ENCODE measurements at places on chromosomes 1 and 21. TPM values are rescaled to one million over a fixed set of nuclear protein-coding genes. Genes with fewer than 3 reads are reported as not detected.
A peak's percentile ranks its signal among the peaks of the same experiment; 100 is the strongest.

DNA sequence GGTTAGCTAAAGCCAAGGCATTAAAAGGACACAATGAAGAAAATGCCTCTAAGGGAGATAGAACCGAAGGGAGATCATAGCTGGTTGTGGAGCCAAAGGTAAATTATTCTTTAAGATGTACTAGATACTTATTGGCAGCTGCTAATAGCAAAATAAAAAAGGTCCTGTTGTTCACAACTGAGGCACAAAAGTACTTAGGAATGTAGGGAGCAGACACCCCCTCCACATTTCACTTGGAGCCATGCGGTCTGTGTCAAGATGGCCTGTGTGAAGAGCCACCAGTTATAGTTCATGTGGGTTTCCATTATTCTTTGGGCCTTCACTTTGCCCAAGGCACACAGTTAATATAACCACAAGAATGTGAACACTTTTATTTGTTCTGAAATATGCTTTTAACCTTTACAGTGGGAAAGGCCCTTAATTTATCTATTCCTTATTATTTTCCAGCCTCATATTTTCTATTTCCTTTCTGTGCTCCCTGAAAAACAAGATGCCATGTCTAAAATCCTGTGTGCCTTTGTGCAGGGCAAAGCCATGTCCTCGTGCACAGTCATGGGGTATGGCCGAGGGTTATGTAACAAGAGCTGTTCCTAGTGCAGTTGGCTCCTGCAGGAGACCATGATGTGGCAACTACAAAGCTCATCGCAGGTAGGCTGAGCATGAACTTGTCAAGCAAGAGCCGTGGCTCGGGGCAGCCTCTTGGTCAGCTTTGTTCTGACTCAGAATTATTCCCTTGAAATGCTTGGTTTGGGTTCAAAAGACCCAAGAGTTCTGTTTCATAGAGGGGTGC, 16.2 kb upstream of the WDR26 start:
- peak; percentile 67 for DNase-seq

- DNase-seq: no peak
Observed at GRCh38 chr21:42063571-42064521, 7.3 kb upstream of the UMODL1 start.

GRCh38 chr1:115505148-115505571, 136.6 kb upstream of the VANGL1 start:
- no peak for DNase-seq

DNA sequence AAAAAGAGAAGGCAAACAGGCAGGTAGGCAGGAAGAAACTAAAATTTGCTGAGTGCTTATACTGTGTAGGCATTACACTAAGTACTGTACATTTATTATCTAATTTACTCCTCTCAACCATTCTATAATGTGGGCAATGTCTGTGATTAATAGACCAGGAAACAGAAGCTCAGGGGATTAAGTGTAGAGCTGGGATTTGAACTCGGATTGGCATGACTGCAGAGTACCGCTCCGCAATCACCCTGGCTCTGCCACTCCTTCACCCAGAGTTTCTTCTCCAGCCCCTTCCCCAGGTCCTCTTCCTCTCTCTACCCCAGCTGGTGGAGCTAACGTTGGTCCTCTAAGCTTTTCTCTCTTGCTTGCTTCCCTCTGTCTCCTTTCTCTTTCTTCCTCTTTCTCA, 11.5 kb upstream of the S100A2 start:
- no peak for DNase-seq

- no peak for DNase-seq
Observed at GRCh38 chr1:221709854-221710253, 32.0 kb downstream of the DUSP10 start.

DNA sequence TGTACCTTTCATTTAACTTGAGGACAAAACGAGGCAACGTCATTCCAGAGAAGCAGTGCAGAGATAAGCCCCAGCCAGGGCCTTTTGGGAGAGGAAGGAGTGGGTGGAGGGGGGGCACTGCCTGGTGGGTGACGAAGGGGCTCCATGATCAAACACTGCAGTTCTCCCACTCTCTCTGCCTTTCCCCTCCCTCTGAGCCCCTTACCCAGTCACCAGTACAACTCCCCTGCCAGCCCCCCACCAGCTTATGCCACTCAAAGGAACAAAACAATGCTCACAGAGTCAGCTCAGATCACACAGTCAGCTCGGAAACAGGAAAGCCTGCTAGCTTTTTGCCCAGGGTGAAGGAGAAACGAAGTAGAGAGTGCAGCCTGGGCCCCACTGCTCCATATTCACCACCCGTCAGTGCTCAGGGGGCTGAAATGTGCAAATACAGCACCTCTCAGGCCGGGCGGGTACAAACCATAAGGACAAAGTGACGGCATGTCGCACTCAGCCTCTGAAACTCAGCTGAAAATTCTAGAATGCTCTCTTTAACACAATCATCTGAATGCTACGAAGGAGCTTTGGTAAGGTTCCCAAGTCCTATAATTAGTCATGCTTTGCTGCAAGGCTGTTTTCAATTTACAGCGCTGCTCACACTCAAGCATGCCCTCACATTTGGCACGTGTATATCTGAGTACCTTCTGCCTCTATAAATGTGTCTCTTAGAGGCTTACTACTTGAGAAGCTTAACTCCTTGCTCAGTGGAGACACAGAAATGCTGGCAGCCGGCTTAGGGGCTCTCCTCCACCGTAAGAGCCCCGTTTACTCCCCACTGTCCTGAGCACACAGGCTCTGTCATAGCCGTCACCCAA, 65.8 kb upstream of the RAB4A start:
- DNase-seq: no peak

ADGRL4 gene
- total RNA-seq: 8.9 TPM

PRELP gene
- total RNA-seq: 20.6 TPM

CAMK2N1 gene
- total RNA-seq: 6.5 TPM

CFAP74 gene
- not detected for total RNA-seq

PCP4 gene
- total RNA-seq: not detected

PRAMEF17 gene
- total RNA-seq: not detected

MDM4 gene
- total RNA-seq: 35.2 TPM
